ENCODE measurements at places on chromosomes 6 and 20.

GRCh38 chr20:14604143-14604542 is 266.7 kb upstream of the FLRT3 start:
- no peak for DNase-seq

DNA sequence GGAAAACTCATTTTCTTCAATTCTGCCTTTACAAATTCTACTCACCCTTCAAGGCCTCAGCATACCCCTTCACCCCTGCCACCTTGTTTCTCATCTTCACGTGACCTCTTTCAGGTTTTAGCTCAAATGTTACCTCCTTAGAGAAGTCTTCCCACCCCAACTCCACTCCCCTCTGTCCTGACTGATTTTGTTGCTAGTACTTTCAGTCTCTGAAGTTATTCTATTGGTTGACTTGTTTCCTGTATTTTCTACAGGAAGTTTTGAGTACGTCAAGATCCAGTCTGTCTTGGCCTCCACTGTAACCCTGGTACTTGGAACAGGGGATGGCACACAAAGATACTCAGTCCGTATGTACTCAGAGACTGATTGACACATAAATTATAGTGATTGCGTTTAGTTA is 296.1 kb downstream of the DHX35 start:
- DNase-seq = no peak

DNA sequence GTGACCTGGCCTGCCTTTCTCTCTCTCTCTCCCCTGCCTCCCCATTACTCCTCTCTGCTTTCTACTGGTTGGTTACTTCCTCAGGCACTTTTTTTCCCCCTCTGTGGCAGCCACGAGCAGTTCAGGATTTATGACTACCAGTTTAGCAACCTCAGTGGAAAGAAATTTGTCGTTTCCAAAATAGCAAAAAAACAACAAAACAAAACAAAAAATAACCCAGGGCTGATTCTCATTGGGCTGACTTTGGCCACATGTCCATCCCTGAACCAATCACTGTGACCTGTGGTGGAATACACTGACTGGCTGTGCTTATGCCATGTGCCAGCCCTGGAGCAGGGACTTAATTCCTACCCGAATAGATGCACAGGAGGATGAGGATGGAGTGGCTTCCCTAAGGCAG is 137.4 kb downstream of the TFAP2C start:
- DNase-seq = no peak

- no peak for DNase-seq
These were observed 37.1 kb downstream of the PIGU start for GRCh38 chr20:34639755-34640222.

GRCh38 chr6:69861986-69862385 is 4.4 kb upstream of the COL19A1 start:
- DNase-seq = no peak

GRCh38 chr6:63567966-63568365 is 4.3 kb upstream of the LOC128125822 start:
- no peak for DNase-seq

DNA sequence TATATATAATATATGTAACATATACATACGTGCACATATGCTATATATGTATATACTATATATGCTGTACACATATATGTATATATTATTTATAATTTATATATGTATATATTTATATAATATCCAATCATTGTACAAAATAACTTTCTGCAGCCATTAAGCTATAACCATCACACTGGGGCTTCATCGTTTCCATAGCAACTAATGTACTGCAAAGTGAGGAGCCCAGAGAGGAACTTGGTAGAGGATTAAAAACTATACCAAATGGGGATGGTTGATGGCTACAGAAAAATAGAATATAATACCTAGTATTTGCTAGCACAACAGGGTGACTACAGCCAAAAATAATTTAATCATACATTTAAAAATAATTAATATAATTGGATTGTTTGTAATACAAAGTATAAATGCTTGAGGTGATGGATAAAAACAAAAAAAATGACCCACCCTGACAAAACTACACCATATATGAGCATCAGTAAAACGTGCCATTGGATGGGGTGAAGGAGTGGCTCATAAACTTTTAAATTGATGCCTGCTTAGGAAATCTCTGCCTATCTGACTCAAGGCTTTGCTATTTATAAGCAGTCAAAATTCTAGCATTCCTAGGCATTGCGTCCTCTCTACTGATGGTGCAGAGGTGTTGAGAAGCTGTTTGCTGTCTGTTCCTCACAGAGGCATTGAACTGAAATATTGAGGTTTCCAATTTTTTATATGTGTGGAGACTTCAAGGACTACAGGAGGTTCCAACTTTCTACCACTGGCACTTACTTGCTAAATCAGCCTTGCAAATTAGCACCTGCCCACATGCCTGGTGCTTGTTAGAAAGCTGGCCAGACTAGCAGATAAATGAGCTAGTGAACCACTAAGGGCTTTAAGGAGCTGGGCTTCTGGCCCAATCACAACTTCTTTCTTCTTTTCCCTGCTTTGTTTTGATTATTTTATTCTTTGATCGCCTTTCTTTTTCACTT is 190.1 kb downstream of the SCP2D1 start:
- no peak for DNase-seq

DNA sequence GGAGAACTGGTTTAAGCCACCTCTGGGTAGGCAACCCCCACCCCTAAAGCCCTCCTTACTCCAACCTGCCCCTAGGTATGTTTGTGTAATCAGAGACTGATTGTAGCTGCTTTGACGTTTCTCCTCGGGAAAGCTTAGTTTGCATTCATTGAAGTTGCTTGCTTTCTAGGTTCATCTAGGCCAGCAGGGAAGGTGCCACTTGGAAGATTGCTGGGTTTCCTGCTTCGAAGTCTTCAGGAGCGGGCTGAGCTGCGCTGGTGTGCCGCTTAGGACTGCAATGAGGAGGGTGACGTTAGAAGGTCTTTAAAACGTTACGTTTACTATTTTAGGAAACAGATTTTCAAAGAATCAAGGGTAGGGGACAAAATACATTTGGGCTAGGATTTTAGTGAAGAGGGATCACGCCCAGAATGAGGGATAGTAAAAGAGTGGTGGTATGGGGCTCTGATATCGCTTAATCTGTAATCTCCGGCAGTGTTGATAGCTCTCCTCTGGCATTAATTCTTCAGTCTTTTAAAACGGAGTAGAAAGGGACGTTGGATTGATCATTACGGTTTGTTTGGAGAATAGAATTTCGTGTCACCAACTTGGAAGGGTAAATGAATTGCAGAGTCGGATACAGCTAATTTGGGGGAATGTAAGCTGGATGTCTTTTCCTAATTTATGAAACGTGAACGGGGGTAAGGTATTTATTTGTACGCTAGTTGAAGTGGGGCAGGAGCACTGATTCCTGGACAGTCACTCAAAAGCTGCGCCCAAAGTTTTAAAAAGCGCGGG is 92.6 kb upstream of the PRDM1 start:
- DNase-seq = no peak

DNA sequence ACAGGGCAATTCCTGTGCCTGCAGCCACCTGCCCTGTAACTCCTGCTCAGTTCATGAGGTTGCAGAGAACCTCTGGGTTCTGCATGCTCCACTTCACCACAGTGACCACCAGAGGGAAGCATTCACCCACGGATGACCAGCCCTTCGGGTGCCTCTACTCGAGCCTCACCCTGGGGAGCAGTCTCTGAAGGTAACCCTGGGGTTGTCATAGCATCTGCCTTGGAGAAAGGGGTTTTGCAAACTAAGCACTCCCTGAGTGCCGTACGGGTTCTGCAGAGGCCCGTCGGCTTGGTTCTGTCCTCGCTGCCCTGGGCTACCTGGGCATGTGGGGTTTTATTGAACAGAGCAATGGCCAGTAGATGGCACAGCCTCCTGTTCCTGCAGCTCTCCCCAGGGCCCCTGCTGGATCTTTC is 10.2 kb upstream of the CST5 start:
- peak; percentile 48 for DNase-seq

Data from activated CD4-positive, alpha-beta T cell treated with anti-CD3 and anti-CD28 coated beads for 1 hour (primary cell).